ENCODE measurements at places on chromosomes 12 and 14.

DNA sequence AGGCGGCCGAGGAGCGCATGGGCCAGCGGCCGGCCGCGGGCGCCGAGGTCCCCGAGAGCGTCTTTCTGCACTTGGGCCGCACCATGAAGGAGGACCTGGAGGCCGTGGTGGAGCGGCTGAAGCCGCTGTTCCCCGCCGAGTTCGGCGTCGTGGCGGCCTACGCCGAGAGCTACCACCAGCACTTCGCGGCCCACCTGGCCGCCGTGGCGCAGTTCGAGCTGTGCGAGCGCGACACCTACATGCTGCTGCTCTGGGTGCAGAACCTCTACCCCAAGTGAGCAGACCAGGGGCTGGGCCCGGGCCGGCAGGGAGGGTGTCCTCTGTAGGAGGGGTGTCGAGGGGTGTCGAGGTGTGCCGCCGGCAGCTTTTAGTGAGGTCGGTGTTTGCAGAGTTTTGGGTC is 4.1 kb downstream of the TNFAIP2 start:
- no peak for DNase-seq

DNA sequence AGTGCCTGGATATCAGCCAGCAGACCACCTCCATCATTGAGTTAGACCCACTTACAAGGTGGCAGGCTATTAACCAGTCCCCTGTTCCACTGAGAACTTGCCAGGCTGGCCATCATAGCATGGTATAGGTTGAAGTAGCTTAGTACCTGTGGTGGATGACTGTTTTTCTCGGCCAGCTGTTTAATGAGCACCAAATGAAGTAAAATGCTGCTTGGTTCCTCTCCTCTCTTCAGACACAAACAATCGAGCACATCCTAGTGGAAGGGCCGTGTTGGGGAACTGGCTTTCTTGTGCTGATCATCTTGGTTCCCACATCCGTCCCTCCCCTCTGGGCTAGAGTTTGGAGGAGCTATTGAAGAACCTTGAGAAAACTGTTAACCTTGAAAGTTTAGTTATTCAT is 486.2 kb downstream of the RAD51B start:
- no peak for DNase-seq

DNA sequence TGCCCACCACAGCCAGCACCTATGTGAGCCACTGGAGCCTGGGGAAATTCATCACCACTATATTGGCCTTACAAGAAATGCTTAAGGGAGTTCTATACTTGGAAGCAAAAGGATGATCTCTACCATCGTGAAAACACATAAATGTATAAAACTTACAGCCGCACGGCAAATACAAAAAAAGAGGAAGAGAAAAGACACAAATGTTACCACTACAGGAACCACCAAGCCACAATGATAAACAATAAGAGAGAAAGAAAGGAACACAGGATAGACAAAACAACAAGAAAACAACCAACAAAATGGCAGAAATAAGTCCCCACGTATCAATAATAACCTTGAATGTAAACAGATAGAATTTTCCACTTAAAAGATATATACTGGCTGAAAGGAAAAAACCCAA is 267.5 kb downstream of the TMEM121 start:
- no peak for DNase-seq

GRCh38 chr12:6271281-6271680 is 39.2 kb upstream of the PLEKHG6 start:
- DNase-seq: no peak

DNA sequence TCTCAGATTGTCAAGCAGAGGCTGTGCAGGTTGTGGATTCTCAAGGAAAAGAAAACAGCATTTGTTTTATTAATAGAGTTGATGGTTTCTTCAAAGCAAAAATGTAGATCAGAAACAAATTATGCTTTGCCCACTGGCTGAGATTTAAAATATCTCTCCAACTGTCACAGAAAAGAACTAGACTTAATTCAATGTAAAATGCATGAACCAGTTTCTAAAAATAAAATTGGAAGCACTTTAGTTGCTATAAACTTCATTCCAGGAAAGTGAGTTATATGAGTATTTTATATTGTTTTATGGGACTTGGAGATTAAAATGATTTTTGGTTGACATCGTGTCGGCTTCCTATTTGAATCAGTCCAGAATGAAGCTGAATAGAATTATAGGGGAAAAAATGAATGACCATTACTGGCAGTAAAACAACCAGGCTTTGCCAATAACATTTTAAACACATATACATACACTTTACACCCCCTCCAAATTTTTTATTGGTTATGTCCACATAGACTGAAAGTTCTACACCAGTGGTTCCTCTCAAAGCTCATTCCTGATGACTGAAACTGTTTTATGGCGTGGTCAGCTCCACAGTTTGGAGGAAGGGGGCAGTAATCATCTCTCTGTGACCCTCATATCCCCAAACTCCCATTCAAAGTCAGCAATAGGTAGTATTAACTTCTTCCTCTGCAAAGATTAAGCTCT is 55.5 kb upstream of the DAAM1 start:
- no peak for DNase-seq

DNA sequence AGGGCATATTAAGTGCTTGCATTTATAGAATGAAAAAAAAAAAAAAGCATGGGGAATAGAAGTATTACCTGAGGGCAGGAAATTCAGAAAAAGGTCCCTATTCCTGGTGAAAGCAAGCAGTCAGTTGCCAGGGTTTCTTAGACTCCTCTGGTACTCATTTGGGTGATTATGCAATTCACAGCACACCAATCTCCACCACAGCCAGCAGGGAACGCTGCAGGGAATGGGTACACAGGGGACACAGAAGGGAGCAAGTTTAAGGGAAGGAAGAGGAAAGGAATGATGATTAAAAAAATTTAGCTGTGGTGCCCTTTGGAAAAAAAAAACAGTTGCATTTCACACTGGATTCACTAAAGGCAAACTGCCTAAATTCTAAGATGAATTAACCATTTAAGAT is 14.2 kb downstream of the BLTP3B start:
- DNase-seq: no peak

- no peak for DNase-seq
Measured at GRCh38 chr12:92955997-92956663, 27.0 kb upstream of the EEA1 start.

GRCh38 chr14:103127861-103128598 is 4.8 kb downstream of the TNFAIP2 start:
- no peak for DNase-seq

DNA sequence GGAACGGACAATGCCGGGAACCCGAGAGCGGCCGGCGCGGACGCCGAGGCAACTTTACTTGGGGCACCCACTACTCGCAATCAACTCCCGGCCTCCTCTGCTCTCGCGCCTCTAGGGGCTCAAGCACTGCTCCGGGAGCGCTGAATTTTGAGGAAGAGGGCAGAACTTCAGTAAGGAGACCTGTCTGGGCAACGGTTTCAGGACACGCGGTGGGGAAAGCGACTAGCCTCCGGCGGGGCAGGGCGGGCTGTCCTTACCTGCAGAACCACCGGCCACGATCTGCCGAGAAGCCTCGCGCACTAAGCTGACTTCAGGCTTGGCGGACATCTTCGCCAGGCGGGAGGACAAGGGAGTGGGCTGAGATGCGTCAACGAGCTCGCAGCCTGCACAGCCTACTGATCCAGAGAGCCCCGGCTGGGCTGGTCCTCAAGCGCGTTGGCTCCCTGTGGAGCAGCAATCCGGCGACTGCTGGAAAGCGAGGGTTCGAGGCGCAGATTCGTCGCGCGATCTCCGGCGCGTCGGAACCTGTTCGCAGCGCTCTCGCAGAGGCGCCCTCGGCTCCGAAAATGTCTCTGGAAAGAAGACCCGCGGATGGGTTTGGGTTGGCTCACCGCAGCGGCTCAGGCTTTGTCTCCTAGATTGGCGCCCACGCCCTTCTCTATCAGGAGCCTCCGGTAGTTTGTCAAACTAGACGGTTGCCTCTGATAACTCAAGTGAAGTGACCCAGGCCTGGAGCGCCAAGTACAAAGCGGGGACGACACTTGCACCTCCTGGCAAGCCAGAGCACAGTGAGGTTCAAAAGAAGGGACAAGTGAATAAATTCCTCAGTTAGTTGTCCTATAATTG is at the start of gene SLC25A21:
SLC25A21 (minus strand) TSS at position 583 of the 846 bp plus-strand sequence.
- no peak for DNase-seq

DNA sequence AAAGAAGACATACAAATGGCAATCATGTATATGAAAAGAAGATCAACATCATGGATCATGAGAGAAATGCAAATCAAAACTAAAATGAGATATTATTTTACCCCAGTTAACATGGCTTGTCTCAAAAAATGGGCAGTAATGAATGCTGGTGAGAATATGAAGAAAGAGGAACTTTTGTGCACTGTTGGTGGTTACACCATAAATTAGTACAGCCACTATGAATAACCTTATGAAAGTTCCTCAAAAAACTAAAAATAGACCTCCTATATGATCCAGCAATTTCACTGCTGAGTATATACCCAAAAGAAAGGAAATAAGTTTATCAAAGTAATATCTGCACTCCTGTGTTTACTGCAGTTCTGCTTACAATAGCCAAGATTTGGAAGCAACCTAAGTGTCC is 151.7 kb downstream of the PDZRN4 start:
- no peak for DNase-seq

DNA sequence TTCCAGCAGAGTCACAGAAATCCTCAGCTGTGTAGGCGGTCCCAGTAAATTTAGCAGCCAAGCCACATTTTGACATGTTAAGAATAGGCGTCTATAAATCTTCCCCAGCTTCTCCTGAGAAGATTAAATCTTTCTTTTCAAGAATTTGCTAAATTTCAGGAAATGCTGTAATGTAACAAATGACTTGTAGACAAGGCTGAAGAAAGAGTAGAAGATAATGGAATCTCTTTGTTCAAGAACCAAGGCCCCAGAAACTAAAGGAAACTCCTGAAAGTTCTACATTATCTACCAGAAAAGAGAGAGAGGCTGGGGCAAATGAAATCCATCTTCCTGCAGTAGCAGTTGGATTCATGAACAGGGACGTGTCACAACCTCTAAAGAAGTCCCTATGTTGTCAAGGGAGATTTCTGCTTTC is 760.3 kb downstream of the NOVA1 start:
- no peak for DNase-seq

DNA sequence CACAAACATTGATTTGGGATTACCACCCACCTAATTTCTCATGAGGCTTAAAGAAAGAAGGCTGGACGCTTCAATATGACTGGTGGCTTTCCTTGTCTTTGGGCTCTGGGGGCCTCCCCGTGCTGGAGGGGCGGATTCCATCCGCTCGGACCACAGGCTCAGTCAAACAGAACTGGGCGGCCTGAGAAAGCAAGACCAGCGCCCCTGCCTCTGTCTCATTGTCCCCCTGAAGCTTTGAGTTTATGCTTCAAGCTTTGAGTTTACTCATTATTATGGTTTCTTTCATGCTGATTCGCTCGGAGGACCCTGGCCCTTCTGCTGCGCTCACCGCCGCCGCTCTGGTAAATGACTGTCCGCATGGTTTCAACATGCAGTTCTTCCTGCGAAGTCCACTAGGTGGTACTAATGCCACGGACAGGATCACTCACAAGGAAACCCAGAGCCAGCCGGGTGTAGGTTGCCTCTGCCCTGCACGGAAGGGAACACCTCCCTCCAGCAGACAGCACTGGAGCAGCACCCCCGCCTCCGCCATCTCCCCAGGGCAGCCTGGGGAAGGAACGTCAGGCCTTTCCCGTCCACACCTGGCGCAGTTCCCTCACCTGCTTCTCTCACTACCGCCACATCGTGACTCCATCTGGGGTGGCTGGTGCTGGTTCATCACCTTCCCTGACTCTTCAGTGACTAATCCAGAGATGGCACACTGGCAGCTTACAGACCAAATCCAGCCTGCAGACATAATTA is 13.2 kb upstream of the TIGAR start:
- no peak for DNase-seq

DNA sequence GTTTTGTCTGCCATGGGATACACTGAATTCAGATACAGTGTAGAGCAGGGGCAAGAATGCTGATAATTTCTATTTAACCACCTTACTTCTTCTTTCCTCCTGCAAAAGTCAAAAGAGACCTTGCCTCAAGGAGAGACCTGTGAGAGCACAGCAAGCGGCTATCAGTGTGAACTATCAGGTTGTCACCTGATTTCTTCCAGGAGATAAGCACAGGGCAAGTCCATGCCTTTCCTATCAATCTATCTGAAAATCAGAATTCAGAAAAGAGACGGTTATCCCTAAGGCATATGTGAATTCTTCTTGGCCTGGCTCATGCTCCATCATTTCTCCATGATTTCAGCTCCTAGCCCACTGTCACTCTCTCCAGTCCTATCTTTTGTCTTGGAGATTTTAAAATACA is 128.9 kb upstream of the CCND2 start:
- DNase-seq: no peak

- peak; percentile 48 for DNase-seq
Measured at GRCh38 chr12:49296034-49296835, 1.3 kb downstream of the PRPH start.

DNA sequence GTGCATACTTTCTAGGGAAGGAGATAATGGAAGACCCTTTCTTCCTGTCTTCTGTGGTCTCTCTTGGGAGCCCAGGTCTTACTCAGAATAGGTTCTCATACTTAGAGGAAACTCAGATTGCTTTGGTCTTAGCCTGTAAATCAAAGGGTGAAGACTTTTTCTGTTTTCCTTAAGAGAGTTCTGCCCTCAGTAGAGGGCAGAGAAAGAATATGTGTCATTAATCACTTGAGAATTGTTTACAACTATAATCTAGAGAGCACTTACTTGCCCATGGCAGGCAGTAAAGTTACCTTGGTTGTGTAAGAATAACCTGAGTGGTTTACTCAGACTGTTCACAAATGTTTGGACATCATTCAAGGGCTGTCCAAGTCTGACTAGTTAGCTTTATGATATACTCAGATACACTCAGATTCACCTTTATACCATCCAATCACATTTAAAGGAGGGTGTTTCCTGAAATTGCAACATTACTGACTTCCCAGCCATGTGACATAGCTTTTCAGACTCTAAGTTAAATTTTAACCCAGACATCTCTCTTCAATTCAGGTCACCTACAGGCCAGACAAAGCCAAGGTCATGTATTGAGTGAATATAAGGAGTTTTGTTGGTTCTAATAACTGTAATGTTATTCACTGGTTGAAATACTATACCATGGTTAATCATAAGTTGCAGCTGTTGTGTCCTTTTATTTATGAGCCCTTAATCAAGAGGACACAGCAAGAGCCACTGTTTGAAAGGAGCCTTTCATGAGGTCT is 372.2 kb downstream of the RAD51B start:
- no peak for DNase-seq

DNA sequence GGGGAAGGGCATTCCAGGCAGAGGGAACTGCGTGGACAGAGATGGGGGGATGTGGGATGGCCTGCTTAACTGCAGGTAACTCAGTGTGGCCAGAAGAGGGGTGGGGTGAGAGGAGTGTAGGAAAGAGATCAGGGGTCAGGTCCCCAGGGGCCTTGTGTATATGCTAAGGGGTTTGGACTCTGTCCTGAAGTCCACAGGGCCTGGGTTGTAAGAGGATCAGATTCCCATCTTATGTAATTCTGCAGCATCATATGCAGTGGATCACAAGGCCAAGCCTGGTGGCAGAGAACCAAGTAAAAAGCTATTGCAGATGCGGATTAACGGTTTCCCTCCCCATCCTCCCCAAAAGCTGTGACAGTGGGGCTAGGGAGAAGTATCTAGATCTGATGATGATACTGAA is 8.7 kb downstream of the TCTN1 start:
- no peak for DNase-seq

- DNase-seq: no peak
Measured at GRCh38 chr14:93302688-93303581, 29.9 kb downstream of the BTBD7 start.

All from stimulated activated CD8-positive, alpha-beta memory T cell treated with anti-CD3 and anti-CD28 coated beads, Interleukin-15, amount 100 ng/mL, for 24 hours (primary cell).